Cerebellar nuclear complex (tissue), 1 donor: ENCODE measurements at places on chromosomes 4 and X.

DNA sequence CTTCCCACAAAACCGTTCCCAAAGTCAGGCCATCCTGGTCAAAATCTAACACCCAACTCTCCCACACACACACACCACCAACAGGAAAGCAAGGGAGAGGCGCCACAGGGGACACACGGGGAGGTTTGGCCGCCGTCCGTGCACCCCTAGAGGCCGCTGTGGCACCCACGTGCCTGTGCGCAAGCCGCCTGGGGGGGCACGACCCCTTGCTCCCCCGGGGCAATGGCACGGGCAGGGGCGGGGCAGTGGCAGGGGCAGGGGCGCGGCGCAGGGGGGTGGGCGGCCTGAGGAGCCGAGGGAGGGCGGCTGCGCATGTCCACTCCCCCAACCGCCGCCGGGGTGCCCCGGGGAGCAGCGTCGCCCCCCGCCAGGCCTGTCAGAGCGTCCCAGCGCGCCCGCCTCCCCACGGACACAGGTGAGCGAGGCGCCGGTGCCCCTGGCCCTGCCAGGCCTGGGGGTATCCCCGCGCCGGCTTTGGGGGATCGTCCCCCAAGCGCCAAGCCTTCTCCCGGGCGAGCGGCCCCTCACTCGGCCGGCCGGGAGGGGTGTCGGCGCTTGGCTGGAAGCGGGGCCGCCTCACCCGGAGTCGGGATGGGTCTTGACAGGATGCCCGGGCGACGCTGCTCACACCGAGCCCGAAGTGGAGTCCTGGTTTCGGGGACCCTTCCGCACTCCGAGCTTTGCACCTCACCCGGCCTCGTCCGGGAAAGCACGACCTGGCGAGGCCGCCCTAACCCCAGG lies at the start of gene ERAS:
Gene ERAS (plus strand): TSS at position 379 of the 741 bp plus-strand sequence. CDS start 2,611 bp downstream, outside the sequence.
- no peak for DNase-seq

GRCh38 chrX:39402158-39402557 lies 600.9 kb downstream of the MID1IP1 start:
- no peak for DNase-seq

GRCh38 chr4:18572481-18572880 lies 550.9 kb upstream of the LCORL start:
- no peak for DNase-seq

DNA sequence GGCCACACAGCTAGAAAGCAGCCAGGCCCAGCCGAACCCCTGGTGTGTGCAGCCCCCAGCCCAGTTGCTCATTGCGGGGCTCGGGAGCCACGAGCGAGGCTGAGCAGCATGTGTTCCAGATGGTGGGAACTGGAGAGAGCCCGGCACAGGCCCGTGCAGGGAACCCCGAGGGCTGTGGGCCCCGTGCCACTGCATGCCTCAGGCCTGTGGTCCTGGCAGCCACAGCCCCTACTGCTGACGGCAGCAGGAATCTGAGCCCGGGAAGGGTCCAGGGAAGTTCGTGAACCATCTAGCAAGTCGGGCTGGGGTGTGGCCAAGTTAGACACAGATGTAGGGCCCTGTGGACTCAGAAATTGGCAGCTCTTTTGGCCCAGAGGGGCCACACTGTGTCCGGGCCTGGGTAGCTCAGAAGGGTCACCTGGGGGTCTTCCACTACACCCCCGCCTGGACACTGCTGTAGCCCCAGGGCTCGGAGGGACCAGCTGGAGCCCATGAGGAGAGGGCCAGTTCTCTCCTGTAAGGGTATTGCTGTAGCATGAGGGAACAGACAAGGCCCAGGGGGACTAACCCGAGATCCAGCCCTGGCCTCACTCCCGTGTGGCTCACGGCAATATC lies 12.1 kb downstream of the HTRA3 start:
- no peak for DNase-seq

GRCh38 chrX:20838477-20838876 lies 535.7 kb upstream of the CNKSR2 start:
- no peak for DNase-seq

GRCh38 chrX:69614886-69615285 lies 1.0 kb upstream of the EDA start:
- no peak for DNase-seq

DNA sequence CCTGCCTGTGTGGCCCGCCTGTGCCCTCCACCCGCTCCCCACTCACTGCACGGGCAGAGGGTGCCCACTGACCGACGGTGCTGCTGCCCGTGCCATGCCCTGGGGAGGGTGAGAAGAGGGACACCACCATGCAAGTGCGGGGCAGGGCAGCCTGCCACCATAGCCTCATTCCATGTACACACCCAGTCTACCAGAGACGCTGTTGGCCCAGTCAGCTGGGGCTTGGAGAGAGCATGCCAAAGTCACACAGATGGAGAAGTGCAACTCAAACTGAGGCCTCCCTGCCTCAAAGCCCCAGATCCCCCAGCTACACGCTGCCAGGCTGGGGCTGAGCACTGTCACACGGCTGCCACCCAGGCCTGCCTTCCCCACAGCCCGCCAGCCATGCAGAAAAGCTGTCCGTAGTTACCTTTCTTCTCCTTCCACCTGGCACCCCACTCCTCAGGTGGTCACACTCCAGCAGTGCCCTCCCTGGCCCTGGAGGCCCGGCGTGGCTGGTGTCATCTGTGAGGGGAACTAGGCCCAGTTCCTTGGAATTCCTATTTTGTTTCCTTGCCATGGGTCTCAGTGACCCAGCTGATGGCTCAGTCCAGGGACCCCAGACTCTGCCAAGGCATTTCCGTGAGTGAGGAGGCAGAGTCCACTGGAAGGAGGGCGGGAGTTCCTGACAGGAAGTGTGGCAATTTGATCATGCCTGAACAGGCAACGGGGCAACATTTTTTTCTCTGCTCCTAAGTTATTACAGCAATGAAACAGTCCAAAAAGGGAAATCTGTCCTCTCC lies at the start of gene SLC2A9:
Gene SLC2A9 (minus strand): TSS at position 627 of the 782 bp plus-strand sequence. CDS start 68 bp downstream, at position 559.
- no peak for DNase-seq

- DNase-seq = no peak
These were observed 26.2 kb upstream of the RHOH start for GRCh38 chr4:40170588-40170987.

DNA sequence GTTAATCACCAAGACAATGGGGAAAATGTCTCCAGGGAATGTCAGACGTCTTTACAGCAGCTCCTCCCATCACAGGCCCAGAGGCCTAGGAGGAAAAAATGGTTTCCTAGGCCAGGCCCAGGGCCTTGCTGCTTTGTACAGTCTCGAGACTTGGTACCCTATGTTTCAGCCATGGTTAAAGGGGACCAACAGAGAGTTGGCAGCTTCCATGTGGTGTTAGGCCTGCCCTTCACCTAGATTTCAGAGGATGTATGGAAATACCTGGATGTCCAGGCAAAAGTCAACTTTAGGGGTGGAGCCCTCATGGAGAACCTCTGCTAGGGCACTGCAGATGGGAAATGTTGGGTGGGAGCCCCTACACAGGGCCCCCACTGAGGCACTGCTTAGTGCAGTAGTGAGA lies 38.5 kb downstream of the ABCG2 start:
- DNase-seq = no peak

DNA sequence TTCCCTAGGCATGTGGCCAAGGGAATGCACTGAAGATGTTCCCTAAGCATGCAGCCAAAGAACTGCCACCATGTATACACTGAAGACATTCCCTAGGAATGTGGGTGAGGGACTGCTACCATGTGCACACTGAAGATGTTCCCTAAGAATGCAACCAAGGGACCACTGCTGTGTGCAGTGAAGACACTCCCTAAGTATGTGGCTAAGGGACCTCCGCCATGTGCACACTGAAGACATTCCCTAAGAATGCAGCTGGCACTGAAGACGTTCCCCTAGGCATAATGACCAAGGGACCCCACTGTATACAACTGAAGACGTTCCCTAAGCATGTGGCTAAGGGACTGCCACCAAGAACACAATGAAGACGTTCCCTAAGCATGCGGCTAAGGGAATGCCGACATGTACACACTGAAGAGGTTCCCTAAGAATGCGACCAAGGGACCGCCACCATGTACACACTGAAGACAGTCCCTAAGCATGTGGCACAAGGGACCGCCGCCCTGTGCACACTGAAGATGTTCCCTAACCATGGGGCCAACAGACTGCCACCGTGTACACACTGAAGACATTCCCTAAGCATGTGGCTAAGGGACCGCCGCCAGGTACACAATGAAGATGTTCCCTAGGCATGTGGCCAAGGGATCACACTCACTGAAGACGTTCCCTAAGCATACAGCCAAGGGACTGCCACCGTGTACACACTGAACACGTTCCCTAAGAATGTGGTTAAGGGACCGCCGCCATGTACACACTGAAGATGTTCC lies 25.6 kb downstream of the DHRSX start:
- no peak for DNase-seq

- DNase-seq = no peak
These were observed 74.9 kb downstream of the TMEM156 start for GRCh38 chr4:38957261-38957815.

GRCh38 chrX:118558926-118559325 lies 63.3 kb downstream of the DOCK11 start:
- no peak for DNase-seq

- no peak for DNase-seq
These were observed 96.5 kb downstream of the RNF150 start for GRCh38 chr4:141036786-141037185.

GRCh38 chr4:110669663-110670062 lies 46.8 kb upstream of the PITX2 start:
- no peak for DNase-seq

GRCh38 chr4:149823769-149824221 lies 8.2 kb upstream of the IQCM start:
- DNase-seq = no peak

- no peak for DNase-seq
These were observed 12.6 kb downstream of the SRD5A3 start for GRCh38 chr4:55358668-55359067.

DNA sequence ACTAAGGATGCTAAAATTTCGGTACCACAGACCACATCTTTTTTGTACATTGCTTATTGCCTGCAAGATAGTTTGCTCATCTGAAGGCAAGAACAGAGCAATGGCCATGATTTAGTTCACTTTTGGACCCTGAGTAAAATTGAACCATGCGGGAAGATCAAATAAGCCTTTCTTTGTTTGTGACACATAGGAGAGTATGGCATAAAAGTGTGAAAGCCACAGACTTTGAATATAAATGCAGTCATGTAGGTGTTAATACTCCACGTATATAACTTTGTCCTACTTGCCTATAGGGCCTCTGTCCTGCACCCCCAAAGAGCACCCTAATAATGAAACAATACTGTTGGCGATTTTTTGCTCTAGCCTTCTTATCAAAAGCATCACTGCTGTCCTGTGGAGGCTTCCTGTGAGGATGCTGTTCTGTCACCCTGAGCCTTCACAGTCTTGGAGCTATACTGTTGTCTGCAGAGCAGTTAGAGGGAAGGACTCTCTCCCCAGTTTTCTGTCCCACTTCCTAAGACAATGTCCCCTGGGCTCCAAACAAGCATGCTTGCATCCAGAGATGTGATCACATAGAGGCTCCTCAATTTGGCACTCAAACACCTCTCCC lies 10.2 kb upstream of the CXCL13 start:
- no peak for DNase-seq
